Stimulated activated CD8-positive, alpha-beta memory T cell treated with anti-CD3 and anti-CD28 coated beads, Interleukin-2, amount 100 ng/mL, for 1 hour (primary cell): ENCODE measurements at places on chromosomes 6 and 20.

- DNase-seq: no peak
These were observed at the start of gene KCNK17 for GRCh38 chr6:39314273-39314795. Gene KCNK17 (minus strand): TSS chr6:39314419. CDS start chr6:39314320, 99 bp downstream.

DNA sequence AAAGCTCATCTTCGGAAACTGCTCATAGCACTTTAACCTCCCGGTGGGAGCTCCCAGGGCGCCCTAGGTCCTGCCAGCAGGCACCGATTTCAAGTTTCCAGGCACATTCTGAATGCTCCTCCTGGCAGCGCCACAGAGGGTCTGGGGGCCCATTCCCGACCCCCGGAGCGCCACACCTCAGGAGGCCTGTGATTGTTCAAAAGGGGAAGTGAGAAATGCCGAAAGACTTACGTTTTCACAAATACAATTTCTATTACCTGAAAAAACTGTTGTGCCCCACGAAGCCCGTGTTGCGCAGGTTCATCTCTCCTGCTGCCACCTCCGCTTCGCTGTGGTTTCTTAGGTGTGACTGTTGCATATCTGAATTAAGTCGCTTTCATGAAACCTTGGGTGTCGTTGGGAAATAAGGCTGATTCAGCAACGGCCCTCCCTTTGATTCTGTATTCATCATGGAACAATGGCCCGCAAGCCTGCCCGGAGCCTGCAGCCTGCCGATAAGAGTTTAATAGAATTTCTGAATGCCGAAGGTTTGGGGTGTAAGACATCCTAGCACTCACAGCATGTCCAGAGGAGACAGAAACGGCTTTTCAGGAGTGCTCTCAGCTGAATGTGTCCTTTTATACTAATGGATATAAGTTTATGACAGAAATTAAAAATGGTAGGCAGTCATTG is 1.9 kb upstream of the MYT1 start:
- no peak for DNase-seq

DNA sequence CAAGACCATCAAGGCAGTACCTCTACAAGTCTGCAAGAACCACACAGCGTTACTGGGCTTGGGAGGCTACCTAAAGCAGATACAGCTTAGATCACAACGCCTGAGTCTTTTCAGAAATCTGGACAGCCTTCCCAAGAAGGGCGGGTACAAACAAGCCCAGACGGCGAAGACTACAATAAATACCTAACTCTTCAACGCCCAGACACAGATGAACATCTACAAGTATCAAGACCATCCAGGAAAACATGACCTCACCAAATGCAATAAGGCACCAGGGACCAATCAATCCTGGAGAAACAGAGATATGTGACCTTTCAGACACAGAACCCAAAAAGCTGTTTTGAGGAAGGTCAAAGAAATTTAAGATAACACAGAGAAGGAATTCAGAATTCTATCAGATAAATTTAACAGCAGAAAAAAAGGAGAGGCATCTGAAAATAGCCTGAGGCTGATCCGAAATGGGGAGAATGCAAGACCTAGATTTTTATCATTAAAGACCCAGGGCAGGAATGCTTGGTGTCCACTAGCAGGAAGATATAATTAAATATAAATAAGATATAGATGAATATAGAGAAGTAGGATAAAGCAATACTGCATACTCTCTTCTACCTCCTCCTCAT is 131.7 kb upstream of the COL21A1 start:
- DNase-seq: no peak

DNA sequence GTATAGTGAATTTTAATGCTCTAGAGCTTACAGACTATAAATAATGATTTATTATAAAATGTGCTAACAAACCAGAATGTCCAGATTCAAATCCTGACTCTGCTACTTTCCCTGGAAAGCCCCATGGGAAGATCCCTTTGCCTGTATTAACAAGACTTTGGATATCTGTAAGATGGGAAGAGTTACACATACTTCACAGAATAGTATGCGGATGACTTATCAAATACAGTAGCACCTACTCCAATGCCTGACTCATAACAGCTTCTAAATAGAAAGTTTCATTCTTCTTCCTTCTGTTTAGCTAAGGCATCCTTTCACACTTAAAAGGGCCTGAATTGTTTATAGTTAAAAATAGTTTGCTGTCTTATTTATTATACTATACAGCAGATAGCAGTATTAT is 166.3 kb downstream of the KCNQ5 start:
- no peak for DNase-seq

- DNase-seq: no peak
These were observed 401.2 kb downstream of the PREX1 start for GRCh38 chr20:48426630-48427029.

DNA sequence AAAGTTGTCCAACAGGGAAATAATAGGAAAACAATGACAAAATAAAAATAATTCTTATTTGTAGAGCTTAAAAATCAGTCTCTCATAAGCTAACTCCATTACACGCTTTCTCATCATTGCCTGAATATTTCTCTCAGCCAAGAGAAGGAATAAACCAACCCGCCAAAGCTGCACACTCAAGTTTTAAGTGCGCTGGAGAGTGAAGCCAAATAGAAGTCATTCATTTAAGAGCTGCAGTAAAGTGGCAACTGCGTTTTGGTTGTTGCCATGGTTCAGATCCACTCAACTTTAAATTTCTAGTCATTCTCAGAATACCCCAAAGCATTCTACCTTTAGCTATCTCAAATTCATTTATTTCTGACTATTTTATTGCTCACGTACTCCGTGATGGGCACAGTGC is 230.7 kb downstream of the CBLN4 start:
- DNase-seq: no peak

GRCh38 chr6:67884442-67884841 is 750.6 kb upstream of the ADGRB3 start:
- DNase-seq: no peak

DNA sequence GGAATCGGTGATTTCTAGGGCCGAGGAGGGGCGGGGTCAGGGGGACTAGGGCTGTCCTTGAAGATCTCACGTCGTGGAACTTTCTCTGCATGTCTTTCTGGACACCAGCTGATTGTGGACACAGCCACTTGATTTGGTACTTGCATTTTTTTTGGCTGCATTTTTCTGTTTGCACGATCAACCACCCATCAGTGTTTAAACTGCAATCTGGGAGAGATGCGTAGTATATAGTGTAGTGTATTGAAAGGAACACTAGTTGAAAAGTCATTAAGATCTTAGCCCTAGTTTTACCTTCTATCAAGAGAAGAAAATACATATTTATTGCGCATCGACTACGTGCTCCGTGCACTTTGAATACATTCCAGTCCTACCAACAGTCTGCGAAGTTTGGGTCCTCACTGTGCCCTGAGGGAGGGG is 657 bp downstream of the NT5DC1 start:
- no peak for DNase-seq

- DNase-seq: no peak
These were observed 44.9 kb downstream of the TPD52L1 start for GRCh38 chr6:125198398-125198937.

- no peak for DNase-seq
These were observed 1220.0 kb upstream of the GJE1 start for GRCh38 chr6:140912686-140913085.

DNA sequence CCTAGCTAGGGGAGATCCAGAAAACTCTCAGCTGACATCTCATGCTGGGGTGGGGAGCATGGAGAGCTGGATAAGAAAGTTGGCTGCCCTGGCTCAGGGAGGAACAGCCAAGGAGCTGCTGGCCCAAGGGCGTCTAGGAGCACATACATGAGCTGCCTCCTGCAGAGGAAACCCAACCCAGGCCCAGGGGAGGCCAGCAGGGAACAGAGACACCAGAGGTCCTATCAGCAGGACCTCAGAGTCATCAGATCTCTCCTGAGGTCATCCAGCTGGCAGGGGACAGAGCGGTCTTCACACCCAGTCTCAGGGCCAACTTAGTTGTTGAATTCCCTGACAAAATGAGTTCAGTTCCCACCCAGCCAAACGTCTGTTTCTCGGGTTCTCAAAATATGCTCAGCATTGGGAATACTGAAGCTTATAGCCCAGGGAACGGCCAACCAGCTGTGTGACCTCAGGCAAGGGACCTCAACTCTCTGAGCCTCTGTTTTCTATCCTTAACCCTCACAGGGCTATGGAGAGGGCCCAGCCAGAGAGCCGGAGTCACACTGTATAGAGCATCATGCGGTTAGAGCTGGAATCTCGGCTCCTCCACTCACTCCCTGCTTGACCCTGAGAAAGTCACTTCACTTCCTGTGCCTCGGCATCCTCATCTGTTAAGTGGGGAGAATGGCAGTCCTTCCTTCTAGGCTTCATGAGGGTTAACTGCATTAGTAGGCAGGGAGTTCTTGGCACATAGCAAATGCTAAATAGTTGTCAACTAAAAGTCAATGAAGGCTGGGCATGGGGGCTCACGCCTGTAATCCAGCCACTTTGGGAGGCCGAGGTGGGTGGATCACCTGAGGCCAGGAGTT is 13.8 kb downstream of the ADA start:
- no peak for DNase-seq

DNA sequence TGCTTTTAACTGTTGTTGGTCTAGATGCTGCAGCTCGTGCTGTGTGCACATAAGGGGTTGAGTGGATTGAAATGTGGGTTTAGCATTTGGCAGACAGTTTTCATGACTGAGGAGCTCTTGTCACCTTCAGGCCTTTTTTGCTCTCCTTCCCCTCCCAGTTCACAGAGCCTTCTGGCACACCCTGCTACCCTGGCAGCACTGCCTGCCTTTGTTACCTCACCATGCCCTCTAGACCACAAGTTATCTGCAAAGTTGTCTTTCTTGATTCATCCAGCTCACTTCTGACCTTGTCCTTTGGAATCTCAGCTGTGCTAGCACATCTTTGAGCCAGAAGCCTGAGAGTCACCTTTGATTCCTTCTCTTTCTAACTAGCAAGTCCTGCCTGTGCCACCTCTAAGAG is 348.9 kb upstream of the ZFP64 start:
- no peak for DNase-seq

DNA sequence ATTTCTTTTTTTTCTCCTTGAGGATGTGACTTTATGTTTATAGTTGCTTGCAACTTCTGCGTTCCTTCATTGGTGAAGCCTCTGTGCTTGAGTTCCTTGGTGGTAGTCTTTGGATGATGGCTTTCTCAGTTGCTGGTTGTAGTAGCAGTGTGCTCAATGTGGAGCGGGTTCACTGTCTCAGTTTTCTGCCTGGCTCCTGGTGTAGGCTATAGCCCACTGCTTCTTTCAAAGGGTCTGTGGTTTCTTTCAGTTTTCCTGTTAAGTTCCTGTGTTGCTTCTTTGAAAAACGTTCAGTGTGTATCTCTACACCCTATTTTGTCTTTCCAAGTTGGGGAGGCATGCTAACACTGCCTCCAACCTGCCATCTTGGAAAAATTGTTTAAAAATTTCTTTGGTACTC is 33.9 kb upstream of the ZBTB24 start:
- DNase-seq: no peak

DNA sequence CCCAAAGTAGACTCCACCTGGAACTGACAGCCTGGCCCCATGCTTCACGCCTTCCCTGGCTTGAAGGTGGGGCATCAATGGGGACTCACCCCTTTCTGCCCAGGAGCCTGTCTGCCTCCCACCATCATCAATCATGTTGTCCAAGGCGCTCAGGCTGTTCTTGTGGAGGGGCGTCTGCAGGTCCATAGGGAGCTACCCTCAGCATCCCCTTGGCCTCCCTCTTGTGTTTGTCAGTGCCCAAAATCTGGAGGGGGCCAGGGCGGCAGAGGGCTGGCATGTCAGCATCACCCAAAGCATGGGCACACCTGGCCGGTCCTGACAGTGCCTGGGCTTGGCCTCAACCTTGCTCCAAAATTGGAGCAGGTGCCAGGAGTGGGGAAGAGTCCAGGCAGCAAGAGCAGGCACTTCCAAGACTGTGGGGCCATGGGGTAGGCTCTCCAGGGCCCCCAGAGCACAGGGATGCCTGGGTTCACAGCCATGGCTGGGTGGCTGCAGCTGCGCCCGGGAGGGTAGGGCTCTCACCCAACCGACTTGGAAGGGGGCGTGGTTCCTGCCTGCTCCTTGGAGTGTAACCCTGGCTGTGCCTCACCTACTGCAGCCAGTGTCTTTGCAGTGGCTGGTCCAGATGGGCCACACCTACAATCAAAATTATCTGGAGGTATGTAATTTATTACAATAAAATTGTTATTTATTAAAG is 903.4 kb downstream of the EYS start:
- no peak for DNase-seq

- DNase-seq: no peak
These were observed 91.7 kb upstream of the EPB41L1 start for GRCh38 chr20:36062799-36063198.

GRCh38 chr20:14566505-14566904 is 229.1 kb upstream of the FLRT3 start:
- no peak for DNase-seq

- DNase-seq: no peak
These were observed 11.8 kb downstream of the THBS2 start for GRCh38 chr6:169241688-169242350.

GRCh38 chr6:26366504-26366903 is 1.5 kb downstream of the BTN3A2 start:
- DNase-seq: no peak

DNA sequence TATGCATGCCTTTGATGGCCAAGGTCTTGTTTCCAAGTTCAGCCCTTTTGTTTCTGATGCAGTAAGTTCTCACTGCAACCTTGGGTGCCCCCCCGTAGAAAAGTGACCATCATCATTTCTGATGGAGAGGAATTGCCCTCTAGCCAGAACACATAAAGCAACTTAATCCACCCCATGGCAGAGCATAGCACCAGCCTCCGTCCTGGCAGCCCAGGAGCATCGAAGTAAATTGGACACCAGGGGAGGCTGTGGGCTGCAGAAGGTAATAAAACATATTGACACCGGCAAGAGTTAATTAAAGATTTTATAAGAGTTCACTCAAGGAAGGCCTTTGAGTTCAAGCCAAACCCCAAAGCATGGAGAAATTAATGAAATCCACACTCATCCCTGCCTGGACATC is 39.2 kb upstream of the CST7 start:
- DNase-seq: no peak

DNA sequence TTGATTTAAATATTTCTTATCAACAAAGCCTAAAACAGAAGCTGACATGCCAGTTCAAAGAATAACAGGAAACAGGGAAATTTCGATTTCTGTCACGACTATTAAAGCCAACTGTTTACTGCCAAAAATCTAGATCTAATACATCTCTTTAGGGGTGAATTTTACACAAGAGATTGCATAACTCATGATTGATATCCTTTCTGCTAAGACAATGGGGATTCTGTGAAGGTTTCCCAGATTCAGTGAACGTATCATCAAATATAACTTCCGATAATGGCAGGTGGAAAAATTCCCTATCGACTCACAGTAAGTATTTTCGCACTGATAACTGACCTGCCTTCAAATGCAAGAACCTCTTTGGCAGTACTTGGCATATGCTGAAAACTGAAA is 42.9 kb downstream of the NHSL1 start:
- no peak for DNase-seq
